ENCODE measurements at places on chromosomes 3 and 15.

DNA sequence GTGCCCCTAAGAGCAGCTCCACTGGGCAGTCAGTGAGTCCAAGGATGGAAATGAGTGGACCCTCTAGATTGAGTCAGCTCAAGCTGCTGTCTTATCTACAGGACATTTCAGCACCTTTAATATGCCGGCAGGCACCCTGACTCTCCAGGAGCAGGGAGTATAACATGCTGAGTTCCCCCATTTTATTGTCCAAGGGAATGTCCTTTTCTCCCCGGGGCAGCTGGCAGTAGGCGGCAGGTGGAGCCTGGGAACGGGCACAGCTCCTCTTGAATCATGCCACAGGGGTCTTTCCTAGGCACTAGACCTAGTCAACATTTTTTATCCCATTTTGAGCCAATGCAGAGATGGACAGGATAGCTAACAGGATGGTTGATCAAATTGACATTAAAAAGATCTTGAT lies 14.8 kb downstream of the WNT7A start:
- H3K36me3 ChIP-seq, result peaks cover 2% of the 10 kb centered on the region
- peak overlapping the region; percentile 42 for H3K27ac ChIP-seq
- no peak for DNase-seq
- H3K27me3 ChIP-seq, result peaks cover 19% of the 10 kb centered on the region

DNA sequence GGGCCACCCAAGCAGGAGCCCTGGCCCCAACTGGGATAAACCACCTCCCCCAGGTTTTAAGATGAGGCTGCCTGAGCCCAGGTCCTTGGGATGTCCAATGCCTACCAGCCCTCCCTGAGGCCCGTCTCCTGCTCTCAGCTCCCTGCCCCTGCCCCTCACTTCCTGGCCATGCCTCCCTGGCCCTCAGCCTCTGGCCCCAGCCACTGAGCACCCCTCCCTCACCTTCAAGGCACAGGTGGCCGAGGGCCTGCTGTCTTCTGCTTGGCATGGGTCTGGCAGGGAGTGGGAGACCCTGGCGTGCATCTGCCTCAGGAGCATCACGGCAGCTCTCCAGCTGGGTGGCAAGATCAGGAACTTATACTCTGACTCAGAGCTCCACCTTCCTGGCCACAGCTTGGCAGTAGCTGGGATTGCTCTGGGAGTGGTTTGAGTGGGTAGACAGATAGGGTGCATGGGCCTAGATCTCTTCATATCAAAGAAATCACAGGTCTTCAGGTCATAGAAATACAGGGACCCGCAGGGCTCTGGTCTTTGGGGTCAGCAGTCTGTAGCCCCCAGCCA lies at the start of gene PLA2G4E:
Gene PLA2G4E, minus strand, starts transcription at position 330 of the 561 bp plus-strand sequence. Its CDS starts 12 bp downstream, at position 318.
- no peak within 1 kb of the TSS for H3K4me3 ChIP-seq
- H3K27me3 ChIP-seq, result peaks cover 9% of the 10 kb centered on the region
- no peaks in the 10 kb centered on the region for H3K36me3 ChIP-seq
- no peaks in the 10 kb centered on the region for H3K4me1 ChIP-seq
- no peak for DNase-seq

GRCh38 chr15:49990835-49991545 lies 128.0 kb downstream of the ATP8B4 start:
- H3K36me3 ChIP-seq, result peaks cover 43% of the 10 kb centered on the region
- no peak overlapping the region for H3K27ac ChIP-seq
- DNase-seq, result no peak
- H3K4me1 ChIP-seq, result no peaks in the 10 kb centered on the region

DNA sequence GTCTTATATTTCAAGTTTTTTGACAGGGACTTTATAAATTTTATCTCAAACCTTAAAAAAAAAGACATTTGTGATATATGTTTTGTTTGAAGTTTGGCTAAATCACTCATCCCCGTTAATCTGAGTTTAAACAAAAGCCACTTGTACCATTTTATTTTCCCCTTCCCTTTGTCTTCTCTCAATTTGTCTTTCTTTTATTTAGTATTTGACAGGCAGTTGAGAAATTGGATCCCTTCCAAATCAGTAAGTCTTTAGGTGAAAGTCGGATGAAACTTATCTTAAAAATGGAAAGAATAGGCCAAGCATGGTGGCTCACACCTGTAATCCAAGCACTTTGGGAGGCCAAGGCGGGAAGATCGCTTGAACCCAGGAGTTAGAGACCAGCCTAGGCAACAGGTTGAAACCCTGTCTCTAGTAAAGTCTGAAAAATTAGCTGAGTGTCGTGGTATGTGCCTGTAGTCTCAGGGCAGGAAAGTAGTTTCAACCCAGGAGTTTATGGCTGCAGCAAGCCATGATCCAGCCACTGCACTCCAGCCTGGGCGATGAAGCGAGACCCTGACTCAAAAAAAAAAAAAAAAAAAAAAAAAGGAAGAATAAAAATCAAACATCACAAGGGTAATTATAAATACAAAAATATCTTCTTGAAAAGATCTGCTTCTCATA lies 394.6 kb upstream of the TPM1 start:
- peaks cover 3% of the 10 kb centered on the region for H3K27me3 ChIP-seq
- no peak for DNase-seq
- H3K4me1 ChIP-seq, result no peaks in the 10 kb centered on the region
- no peak overlapping the region for H3K27ac ChIP-seq
- no peak overlapping the region for H3K4me3 ChIP-seq

DNA sequence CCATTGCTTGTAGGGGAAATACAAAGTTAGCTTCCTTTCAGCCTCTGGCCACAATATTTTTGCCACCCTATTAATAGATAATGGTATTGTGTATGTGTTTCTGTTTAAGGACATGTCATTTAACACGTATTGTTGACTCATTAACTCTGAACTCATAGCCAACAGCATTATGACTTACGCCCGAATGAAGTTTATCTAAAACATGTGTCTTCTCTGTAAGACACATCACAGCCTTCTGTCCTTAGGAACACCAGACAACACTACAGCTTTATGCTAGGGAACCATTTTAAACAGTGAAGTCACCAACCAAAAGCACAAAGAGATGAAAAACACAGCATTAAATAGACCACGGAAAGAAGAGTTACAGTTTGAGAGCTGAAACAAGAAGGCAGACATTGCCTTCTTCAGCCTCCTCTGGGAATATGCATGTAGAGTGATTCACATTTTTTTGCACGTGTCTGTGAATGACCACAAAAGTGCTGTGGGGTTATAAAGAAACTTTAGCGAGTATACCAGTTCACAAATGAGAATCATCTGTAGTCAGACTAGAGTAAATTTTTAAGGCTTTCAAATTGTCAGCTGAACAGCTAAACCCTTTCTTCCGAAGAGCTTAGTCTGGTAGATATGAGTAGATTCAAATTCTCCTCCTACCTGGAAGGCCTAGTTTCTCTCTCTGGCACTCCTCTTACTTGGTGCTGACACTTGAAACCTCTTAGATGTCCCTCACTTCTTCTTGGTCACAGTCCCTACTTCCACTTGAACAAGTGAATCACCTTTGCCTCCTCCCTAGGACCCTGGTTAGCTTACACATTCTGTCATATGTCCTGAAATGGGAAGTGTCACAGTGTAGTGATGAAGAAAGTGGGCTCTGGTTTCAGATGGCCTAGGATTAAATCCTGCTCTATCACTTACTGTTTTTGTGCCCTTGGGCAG lies 32.2 kb downstream of the MCTP2 start:
- no peak for DNase-seq
- H3K27ac ChIP-seq, result no peak overlapping the region
- H3K36me3 ChIP-seq, result peaks cover 29% of the 10 kb centered on the region

DNA sequence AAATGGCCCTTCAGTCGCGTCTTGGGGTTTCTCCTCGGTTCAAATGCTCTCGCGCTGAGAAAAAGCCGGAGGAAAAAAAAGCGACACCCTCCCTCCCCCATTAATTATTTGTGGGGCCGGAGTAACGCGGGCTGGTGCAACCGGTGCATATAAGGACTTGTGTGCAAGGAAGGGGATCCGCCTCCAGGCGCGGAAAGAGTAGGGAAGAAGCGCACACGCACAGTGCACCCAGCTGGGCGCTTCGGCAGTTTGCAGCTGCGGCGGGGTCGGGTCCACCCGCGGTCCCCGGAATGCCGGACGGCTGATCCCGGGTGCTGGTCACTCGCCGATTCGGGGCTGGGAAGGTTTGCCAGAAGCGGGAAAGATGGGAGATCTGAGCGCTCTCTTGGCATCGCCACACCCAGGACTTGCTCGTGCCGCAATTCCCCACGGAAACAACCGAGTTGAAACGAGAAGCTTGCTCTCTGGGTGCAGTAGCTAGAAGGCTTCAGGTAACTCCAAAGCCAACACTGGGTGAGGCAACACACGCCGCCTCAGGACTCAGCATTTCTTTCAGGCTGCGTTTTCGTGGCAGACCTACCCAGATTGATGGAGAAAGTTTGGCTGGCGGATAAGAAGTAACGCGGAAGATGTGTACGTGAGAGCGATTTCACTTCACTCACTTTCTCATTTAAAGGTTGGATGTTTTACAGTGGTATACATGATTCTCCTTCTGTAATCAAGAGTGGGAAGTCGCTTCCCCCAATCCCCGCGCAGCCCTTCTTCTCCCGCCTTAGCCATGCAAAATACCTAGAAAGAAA lies 720 bp upstream of the TNIK start:
- peaks cover 31% of the 10 kb centered on the region for H3K4me1 ChIP-seq
- peak overlapping the region; percentile 91 for H3K27ac ChIP-seq

DNA sequence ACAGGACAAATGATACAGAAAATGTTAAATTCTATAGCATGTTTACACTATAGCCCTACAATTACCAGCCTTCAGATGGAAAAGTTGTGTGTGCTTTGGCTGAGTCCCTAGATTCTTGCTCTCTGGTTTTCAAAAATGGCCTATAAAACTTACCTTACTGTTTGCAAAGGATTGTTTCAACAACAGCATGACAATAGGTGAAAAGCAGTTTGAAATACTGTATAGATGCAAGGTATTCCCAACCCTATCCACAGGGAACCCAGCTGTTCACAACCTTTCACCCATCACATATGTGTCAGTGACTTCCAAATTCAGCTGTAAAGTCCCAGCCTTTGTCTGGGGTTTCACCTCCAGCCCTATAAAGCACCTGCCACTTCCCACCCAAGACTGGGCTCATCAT lies 97.3 kb downstream of the NEK10 start:
- H3K4me1 ChIP-seq, result no peaks in the 10 kb centered on the region
- no peaks in the 10 kb centered on the region for H3K27me3 ChIP-seq
- no peak overlapping the region for H3K4me3 ChIP-seq
- H3K36me3 ChIP-seq, result no peaks in the 10 kb centered on the region
- DNase-seq, result no peak

DNA sequence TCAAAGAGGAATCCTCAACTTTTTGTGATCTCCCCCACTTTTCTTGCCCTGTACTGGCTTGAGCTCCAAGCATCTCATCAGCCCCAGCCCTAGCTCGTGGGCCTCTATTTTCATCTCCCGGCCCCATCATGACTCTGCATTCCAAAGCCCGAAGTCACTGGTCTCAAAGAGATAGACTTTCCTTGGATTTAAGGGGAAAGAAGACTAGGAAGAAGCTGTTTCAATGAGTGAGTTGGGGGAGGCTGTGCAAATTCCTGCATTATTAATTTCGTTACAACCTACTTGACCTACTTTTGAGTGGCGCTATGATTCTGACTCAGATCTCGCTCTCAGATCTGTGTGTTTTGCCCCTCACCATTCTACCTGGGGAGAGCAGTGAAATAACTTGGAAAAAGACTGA lies 266.6 kb upstream of the TBL1XR1 start:
- DNase-seq, result no peak
- no peaks in the 10 kb centered on the region for H3K27me3 ChIP-seq
- H3K4me1 ChIP-seq, result no peaks in the 10 kb centered on the region
- H3K27ac ChIP-seq, result no peak overlapping the region

- H3K27ac ChIP-seq, result peak overlapping the region; percentile 31
- H3K4me3 ChIP-seq, result peak overlapping the region; percentile 87
- peaks cover 6% of the 10 kb centered on the region for H3K36me3 ChIP-seq
- DNase-seq, result no peak
- H3K27me3 ChIP-seq, result no peaks in the 10 kb centered on the region
Observed at GRCh38 chr15:74432271-74432967, 1.3 kb downstream of the SEMA7A start.

DNA sequence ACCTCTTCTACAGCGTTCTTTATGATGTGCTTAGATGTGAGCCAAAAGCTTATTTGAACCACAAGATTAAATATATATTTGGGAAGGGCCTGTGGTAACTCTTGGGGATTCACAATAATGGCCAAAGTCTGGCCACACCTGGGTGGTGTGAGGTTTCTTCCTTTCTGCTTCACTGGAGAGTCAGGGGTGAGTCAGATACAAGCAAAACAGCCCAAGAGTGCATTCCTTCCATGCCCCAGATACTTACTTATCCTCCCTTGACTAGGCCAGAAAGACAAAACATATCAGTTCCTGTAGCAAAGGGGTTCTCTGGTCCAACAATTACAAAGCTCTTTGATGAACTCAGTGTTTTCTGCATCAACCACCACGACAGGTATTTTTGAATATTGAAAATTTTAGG lies 941 bp downstream of the ZBED2 start:
- H3K27ac ChIP-seq, result peak overlapping the region; percentile 88
- DNase-seq, result no peak
- no peaks in the 10 kb centered on the region for H3K27me3 ChIP-seq
- H3K4me1 ChIP-seq, result peaks cover 52% of the 10 kb centered on the region
- peak overlapping the region; percentile 66 for H3K4me3 ChIP-seq

DNA sequence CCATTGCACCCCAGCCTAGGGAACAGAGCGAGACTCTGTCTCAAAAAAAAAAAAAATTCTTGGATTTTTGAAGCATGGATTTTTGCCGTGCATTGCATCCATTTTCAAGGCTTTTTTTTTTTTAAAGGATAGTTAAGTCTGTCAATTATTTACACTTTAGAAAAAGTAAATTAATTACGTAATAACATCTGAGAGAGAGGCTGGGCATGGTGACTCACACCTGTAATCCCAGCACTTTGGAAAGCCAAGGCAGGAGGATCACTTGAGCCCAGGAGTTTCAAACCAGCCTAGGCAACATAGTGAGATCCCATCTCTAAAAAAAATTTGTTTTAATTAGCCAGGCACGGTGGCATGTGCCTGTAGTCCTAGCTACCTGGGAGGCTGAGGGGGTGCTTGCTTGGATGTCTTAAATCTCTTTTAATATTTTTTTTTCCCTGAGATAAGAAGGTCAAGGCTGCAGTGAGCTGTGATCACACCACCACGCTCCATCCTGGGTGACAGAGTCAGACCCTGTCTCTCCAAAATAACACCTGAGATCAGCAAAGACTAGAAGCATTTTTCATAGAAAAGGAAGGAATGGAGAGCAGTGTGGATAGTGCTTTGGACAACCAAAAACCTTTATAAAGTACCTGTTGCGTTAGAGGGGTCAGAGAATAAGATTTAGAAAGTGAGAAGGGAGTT lies 6.8 kb upstream of the SENP7 start:
- H3K4me1 ChIP-seq, result peaks cover 34% of the 10 kb centered on the region
- H3K4me3 ChIP-seq, result peak overlapping the region; percentile 8
- peaks cover 2% of the 10 kb centered on the region for H3K36me3 ChIP-seq
- H3K27ac ChIP-seq, result peak overlapping the region; percentile 85
- no peak for DNase-seq

- H3K36me3 ChIP-seq, result peaks cover 36% of the 10 kb centered on the region
- H3K27ac ChIP-seq, result peak overlapping the region; percentile 83
- DNase-seq, result no peak
- H3K4me1 ChIP-seq, result peaks cover 50% of the 10 kb centered on the region
- H3K27me3 ChIP-seq, result no peaks in the 10 kb centered on the region
Observed at GRCh38 chr15:73922186-73923151, 3.8 kb upstream of the LOXL1 start.
